Stimulated activated CD8-positive, alpha-beta memory T cell treated with anti-CD3 and anti-CD28 coated beads, Interleukin-7, amount 100 ng/mL, for 1 hour (primary cell): ENCODE measurements at places on chromosomes 6 and 20.

DNA sequence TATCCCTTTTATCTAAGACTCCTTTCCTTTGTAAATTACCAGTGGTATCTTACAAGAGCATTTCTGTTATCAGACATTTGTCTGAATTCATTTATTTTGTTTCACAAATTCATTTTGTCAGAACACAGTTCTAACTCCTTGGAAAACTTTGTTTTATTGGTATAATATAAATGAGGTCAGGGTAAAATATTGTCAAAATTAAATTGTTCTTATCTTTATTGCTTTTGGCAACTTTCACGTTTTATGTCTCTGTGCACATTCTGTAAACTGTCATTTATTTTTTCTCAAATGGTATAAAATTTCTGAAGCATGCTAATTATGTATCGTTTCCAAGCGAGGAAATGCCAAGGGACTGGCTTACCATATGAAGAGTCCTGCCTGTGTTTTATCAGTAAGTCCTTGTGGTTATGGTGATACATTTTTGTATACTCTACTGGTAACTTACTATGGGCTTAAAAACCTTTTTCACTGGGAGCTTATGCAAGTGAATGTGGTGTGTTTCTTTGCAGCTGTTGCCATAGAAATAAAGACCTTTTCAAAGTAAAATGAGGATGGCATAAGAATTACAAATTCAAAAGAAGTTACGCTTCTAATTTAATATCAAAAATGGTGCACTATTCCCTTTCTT, 214.2 kb downstream of the COL19A1 start:
- DNase-seq = no peak

- no peak for DNase-seq
Observed at GRCh38 chr20:4018023-4018748, 2.8 kb upstream of the RNF24 start.

DNA sequence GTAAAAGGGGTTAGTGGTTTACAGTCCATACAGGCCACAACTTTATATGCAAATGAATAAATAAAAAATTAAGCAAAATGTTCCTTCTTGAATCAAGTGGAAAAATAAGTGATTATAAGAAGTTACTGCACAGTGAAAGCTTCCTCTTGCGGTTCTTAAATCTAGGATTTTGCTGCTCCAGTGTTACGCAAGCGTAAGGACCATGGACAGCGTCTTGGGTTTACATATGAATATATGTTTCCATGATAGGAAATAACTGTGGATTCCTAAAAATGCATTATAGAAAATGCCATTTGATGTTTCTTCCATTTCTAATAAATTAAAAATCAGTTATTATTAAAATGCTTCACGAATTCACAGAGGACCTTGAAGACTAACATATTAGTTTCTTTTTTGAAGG, 176.6 kb upstream of the POU3F2 start:
- DNase-seq = no peak

DNA sequence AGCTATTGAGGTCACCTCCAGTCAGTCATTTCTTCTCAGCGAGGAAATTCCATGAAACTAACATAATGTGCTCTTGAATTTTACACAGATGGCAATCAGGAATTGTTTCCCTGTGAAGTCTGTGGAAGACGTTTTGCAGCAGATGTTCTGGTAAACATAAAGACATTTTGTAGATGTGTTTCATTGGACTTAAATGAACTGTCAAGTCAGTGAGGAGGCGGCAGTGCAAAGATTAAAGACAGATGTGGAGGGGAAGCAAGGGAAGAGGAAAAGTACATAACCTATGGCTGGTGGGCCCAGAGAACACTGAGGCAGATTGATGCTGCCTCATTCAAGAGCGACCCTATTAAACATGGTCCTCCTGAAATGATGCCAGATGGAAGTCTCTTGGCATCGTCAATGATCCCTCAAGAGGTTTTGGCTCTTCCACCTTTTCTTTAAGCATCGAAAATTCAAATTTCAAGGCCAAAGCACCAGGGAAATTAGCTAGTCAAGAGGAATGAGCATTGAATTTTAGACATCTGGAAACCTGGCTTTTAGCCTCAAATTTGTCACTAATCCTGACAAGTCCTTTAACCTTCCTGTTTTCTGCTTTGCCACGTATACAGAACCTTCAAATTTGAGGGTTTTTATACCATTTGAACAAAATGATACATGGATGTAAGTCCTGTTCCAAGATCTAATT, 20.1 kb downstream of the ZC2HC1B start:
- no peak for DNase-seq

- DNase-seq = no peak
Observed at GRCh38 chr6:52728394-52728793, 34.9 kb downstream of the GSTA2 start.

- DNase-seq = no peak
Observed at GRCh38 chr20:38878866-38879265, 47.4 kb upstream of the FAM83D start.

GRCh38 chr6:82410151-82410648, 46.6 kb downstream of the TPBG start:
- no peak for DNase-seq

GRCh38 chr20:23081263-23081819, 4.8 kb downstream of the CD93 start:
- DNase-seq = no peak

DNA sequence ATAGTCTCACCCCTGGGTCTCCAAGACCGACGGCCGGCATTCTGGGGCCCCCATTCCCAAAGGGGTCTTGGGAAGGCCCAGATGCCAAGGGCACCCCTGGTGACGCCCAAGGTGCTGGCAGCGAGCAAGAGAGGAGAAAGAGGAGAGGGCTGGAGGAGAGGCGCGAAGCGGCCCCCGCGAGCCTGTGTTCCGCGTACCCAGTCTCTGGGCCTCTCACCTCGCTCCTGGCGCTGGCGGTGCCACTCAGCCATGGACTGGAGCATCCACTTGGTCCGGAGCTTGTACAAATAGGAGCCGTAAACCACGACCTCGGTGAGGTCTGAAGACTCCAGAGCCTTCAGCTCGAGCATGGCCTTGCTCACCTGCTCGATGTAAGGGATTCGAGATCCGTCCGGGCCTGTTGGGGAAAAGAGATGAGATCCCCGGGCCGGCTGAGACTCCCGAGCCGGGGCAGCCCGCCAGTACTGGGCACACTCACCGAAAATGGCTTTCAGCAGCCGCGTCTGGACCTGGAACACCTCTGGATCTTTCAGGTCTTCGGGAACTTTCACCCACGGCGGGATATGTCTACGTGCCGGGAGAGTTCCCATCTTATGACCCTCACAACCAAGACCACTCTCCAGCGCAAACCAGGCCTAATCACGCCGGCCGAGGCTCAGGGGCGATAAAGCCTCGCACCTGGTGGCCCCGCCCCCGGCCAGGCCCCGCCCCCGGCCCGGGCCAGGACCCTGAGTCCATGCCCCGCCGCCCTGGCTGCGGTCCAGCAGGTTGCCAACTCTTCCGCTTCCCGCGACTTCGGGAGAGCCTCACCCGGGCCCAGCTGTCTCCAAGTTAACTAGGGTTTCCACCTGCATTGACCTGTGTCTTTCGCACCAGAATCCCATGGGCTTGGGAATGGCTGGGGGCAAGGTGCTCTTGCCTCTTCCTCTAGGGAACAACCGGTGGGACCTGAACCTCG, at the start of gene DPPA5:
Gene DPPA5 (minus strand): TSS at position 641 of the 958 bp plus-strand sequence. CDS start 51 bp downstream, at position 590.
- no peak for DNase-seq

- no peak for DNase-seq
Observed at GRCh38 chr20:17650301-17651128, 31.5 kb downstream of the RRBP1 start.

GRCh38 chr6:170057961-170058877, 232.7 kb downstream of the DLL1 start:
- DNase-seq = no peak

DNA sequence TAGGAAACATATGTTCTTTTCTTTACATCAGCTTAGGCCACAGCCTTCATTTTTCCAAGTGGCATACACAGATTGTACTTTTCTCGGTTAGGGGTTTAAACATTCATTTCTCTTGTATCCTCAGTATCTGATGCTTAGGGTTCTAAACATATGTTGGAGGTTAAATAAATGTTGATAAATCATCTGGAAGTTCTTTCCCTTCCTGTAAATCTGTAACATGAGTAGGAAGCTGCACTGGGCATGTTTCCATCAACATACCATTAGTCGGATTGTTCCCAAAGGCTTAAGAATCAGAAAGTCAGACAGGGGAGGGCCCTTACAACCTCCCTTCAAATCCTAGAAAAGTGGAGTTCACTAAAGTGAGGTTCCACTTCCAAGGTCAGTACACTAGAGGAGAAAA, 54.8 kb upstream of the BCLAF1 start:
- no peak for DNase-seq

GRCh38 chr6:154537511-154538325, 27.2 kb upstream of the CNKSR3 start:
- no peak for DNase-seq

DNA sequence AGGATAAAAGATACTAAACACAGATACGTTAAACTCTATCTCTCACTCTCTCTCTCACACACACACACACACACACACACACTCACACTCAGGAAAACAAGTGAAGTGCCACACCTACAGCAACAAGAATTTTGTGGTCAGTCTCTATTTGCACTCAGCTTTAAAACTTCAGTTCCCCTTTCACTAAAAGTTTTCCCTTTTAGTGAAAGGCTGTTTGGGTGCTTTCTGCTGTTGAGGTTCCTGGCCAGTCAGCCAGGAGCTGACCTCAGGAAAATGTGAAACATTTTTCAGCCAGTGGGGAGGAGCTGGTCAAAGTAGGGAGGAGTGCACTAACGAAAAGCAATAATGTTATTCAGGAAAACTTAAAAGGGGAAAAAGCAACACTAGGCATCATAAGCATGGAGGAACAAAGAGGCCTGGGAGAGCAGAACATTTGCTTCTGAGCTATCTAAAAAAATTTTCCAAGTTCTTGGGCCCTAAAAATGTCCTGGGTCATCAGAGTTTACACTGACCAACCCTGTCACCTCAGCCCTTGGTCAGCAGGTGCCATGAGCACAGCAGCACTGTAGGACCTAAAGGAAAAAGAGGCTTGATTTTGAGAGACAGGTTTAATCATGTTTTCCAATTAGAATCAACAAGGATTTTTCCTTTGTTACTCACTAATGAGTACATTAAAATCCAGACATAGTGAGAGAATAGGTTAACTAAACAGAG, 30.7 kb upstream of the NT5E start:
- no peak for DNase-seq

DNA sequence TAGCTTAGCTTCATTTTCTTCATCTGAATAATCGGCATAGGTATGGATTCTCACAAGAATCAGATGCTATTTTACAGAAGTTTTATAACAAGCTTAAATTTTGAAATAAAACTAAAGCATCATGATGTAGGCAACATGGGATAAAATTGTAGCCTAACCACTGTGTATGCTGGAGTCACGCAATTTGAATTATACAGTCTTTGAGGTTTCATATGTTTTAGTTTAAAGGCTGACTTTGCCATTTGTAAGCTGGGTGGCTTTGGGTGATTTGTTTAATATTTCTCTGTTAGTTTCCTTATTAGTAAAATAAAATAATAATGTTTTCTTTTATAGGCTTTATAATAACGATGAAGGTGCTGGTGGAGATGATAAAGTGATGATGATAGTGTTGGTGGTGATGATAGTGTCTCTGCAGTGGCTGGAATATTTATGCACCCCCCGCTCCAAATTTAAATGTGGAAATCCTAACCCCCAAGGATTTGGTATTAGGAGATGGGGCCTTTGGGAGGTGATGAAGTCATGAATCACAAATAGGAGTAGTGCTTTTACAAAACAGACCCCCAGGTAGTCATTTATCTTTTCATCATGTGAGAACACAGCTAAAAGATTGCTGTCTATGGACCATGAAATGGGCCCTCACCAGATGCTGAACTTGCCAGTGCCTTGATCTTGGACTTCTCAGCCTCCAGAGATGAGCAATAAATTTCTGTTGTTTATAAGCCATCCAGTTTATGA, 42.0 kb downstream of the DOK5 start:
- no peak for DNase-seq

- no peak for DNase-seq
Observed at GRCh38 chr6:22071270-22072041, 225.4 kb downstream of the PRL start.

- no peak for DNase-seq
Observed at GRCh38 chr20:51204794-51205193, 181.9 kb upstream of the KCNG1 start.

- DNase-seq = no peak
Observed at GRCh38 chr6:27238010-27238983, 9.2 kb upstream of the PRSS16 start.

DNA sequence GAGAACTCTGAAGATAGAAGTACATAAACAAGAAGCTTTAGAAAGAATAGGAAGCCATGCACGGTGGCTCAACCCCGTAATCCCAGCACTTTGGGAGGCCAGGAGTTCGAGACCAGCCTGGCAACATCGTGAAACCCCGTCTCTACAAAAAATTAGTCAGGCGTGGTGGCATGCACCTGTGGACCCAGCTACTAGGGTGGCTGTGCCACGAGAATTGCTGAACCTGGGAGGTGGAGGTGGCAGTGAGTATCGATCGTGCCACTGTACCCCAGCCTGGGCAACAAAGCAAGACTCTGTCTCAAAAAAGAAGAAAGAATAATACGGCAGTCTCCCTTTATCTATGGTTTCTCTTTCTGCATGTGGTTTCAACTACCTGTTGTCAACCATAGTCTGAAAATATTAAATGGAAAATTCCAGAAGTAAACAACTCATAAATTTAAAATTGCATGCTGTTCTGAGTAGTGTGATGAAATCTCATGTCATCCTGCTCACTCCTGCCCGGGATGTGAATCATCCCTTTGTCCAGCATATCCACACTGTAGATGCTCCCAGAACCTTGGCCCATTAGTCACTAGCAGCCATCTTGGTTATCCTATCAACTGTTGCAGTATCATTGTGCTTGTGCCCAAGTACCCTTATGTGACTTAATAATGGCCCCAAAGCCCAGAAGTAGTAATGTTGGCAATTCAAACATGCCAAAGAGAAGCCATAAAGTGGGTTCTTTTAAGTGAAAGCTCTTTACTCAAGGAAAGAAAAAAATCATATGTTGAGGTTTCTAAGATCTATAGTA, 22.1 kb downstream of the DEK start:
- DNase-seq = no peak

GRCh38 chr20:32564921-32565734, 20.0 kb downstream of the NOL4L start:
- no peak for DNase-seq

GRCh38 chr6:115747719-115748118, 313.0 kb downstream of the FRK start:
- no peak for DNase-seq

GRCh38 chr20:51563486-51564332, 21.2 kb upstream of the NFATC2 start:
- DNase-seq = no peak

DNA sequence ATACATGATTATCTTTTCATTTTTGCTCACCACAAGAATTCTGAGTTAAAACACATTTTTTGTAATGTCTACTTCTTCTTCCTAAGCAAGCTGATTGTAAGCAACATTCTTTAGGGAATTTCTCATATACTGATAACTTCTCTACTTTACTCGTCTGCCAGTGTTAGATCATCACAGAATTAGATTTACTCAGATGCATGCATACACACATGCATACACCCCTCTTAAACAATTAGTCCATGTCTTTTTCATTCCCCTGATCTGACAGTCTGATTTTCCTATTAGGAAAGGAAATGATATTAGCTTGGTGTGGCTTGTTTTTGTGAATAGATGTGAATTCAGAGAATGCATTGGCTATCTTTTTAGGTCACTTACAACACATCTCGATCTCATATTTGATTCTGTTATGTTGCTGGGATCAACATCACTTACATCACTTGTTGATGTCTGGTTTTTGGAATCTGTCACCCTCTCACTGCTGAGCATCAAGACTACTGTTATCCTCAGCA, 91.4 kb downstream of the FIG4 start:
- no peak for DNase-seq

GRCh38 chr6:127148511-127148910, 30.0 kb downstream of the RSPO3 start:
- no peak for DNase-seq
